ENCODE measurements at places on chromosomes 3 and 15. TPM values are rescaled to one million over a fixed set of nuclear protein-coding genes. Genes with fewer than 3 reads are reported as not detected.

Gene A4GNT
- not detected for total RNA-seq

Gene CXCR6
- total RNA-seq: 14.7 TPM

Gene TRPM1
- total RNA-seq: not detected

Gene CFAP20DC
- total RNA-seq: 0.36 TPM

Gene PSTPIP1
- 11.9 TPM for total RNA-seq

Gene COLQ
- total RNA-seq: 1.2 TPM

Gene KIAA1143
- 20.0 TPM for total RNA-seq

Gene LTK
- total RNA-seq: 1.3 TPM

Gene LMOD3
- total RNA-seq: not detected
